Activated naive CD8-positive, alpha-beta T cell treated with anti-CD3 and anti-CD28 coated beads, Interleukin-2, amount 50 U/mL, for 24 hours (primary cell): ENCODE measurements at places on chromosomes 13 and 19.
A peak's percentile ranks its signal among the peaks of the same experiment; 100 is the strongest.

DNA sequence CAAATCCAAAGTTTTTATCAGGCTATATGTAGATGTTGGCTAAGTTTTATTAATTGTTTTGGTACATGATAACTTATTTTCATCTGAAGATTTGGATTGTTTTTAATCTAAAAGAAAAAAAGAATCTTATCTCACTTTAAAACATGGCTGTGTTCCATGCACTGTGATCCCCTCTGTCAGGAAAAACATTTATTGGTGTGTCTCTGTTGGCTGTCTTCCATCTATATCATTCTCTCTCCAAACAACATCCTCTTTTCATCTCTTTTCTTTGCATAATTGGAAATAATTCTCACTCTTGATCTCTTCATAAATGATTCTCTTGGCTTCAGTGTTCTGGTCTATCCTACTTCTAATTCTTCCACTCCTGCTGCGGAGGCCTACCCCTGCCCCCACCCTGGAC is 4.2 kb downstream of the NALCN start:
- H3K4me3 ChIP-seq: no peak overlapping the region
- no peaks in the 10 kb centered on the region for H3K36me3 ChIP-seq
- H3K4me1 ChIP-seq: no peaks in the 10 kb centered on the region
- no peak for DNase-seq

GRCh38 chr19:33054623-33055022 is 10.1 kb downstream of the RHPN2 start:
- no peaks in the 10 kb centered on the region for H3K4me1 ChIP-seq
- H3K27ac ChIP-seq: no peak overlapping the region
- no peaks in the 10 kb centered on the region for H3K36me3 ChIP-seq
- H3K4me3 ChIP-seq: no peak overlapping the region
- H3K27me3 ChIP-seq: peaks cover 2% of the 10 kb centered on the region

- H3K27me3 ChIP-seq: no peaks in the 10 kb centered on the region
- no peak overlapping the region for H3K4me3 ChIP-seq
- peaks cover 28% of the 10 kb centered on the region for H3K36me3 ChIP-seq
- H3K4me1 ChIP-seq: peaks cover 48% of the 10 kb centered on the region
- H3K27ac ChIP-seq: no peak overlapping the region
Measured at GRCh38 chr13:97276862-97277269, 54.7 kb downstream of the MBNL2 start.

GRCh38 chr19:1173159-1173844 is 766 bp downstream of the SBNO2 start:
- H3K27ac ChIP-seq: peak overlapping the region; percentile 92
- DNase-seq: peak; percentile 25
- H3K4me3 ChIP-seq: peak overlapping the region; percentile 86
- peaks cover 36% of the 10 kb centered on the region for H3K4me1 ChIP-seq

DNA sequence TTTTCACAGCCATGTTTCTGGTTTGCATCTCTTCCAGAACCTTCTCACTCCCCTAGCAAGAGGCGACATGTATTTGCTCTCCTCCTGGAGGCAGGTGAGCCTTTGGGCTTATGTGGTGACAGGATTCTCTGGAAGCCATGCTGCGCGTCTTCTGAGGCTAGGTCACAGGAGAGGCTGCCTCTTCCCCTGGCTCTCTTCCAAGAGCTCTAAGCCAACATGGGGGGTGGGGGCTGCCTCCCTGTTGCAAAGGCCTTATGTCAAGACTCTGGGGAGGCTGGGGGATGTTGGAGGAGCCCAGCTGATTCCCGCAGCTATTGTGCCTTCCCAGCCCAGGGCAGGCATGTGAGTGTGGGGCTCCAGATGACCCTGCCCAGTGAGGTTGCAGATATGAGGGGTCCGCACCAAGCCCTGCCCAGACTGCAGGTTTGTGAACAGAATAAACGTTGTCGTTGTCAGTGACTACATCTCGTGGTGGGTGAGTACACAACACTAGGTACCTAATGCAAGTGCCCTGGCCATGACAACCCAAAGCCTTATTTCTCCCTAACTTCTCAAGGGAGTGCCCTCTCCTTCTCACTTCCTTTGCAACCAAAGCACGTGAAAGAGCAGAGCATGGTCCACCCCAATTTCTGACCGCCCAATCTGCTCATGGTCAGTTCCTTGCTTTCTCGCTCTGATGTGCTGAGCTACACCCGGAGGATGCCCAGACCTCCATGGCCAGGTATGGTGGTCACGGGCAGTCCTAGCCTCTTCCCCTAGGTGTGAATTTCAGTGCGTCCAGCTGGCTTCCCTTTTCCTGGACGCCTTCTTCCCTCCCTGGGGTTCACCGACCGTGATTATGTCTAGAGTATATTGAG is 44.9 kb downstream of the TEX29 start:
- no peak overlapping the region for H3K4me3 ChIP-seq
- no peak overlapping the region for H3K27ac ChIP-seq
- H3K4me1 ChIP-seq: no peaks in the 10 kb centered on the region
- no peak for DNase-seq
- H3K36me3 ChIP-seq: no peaks in the 10 kb centered on the region

GRCh38 chr13:103282571-103283450 is 216.6 kb upstream of the SLC10A2 start:
- H3K4me3 ChIP-seq: no peak overlapping the region
- DNase-seq: no peak
- no peaks in the 10 kb centered on the region for H3K36me3 ChIP-seq

GRCh38 chr13:73440296-73440895 is 381.6 kb downstream of the KLF5 start:
- H3K27ac ChIP-seq: no peak overlapping the region
- no peaks in the 10 kb centered on the region for H3K4me1 ChIP-seq
- H3K36me3 ChIP-seq: peaks cover 4% of the 10 kb centered on the region
- no peak overlapping the region for H3K4me3 ChIP-seq
- H3K27me3 ChIP-seq: no peaks in the 10 kb centered on the region
